ENCODE measurements at places on chromosomes 3 and 15.

DNA sequence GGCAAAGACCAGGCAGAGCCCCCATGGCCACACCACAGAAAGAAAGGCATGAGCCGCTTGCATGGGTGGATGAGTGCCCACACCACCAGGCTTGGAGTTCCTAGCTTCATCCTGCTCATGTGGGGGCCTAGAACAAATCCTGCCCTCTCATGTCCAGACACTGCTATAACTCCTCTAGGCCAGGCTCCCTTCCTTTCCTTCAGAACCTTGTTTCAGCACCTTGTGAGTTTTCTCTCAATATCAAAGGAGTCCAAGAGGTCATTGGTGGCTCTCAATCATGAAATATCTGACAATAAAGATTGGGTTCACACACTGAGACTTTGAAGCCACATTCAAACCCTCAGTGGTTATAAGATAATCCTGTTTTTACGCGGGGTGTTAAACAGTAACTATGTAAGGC is 12.7 kb downstream of the SLC6A20 start:
- no peak for DNase-seq

DNA sequence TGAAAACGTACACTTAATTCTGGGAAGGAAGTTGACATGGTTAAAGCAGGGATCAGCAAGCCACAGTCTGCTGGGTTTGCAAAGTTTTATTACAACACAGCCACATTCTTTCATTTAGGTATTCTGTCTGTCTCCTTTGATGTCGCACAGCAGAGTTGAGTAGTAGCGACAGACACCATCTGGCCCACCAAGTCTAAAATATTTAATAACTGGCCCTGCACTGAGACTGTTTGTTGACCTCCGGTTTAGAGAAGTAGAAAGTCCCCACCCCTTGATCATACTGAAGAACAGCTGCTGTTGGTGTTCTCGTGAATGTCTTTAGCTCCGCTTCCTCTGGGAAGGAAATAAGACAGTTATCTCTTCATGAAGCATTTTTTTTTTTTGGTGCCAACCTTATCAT is 66.2 kb downstream of the MCTP2 start:
- no peak for DNase-seq

- DNase-seq, result no peak
These were observed 242.3 kb downstream of the FHIT start for GRCh38 chr3:61008998-61009380.

DNA sequence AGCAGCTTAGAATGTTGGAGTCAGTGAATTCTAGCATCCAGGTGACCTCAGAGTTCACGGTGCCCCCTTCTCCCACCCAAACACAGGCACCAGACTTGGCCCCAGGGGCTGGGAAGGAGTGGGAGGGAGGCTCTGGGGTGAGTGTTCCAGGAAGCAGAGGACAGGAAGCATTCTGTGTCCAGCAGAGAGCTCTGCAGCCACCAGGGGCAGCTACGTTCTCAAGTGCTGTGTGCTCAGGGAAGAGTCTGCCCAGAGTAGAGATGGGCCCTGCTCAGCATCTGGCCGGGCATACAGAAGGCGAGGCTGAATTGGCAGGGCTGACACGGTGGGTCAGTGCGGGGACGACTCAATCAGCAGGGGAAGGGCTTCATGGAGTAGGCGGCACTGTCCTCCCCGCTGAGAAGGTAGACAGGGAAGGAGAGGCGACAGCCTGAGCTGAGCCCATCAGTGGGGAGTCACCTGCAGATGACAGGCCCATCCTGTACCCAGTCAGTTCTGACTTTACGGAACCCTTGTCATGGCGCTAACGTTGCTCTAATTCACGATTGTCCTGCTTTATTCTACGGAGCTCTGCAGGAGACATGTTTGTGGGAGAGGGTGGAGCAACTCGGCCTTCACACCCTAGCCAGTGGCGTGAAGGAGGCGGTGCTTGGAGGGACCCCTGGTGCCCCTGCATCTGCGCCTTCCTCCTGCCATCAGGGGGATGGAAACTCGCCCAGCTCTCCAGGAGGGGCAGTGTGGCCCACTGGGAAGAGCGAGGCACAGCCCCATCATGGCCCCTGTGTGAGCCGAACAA is 82.2 kb downstream of the C3orf70 start:
- DNase-seq, result no peak

- DNase-seq, result no peak
These were observed 166.0 kb upstream of the LPP start for GRCh38 chr3:187987924-187988323.

- no peak for DNase-seq
These were observed 105.3 kb downstream of the CD47 start for GRCh38 chr3:107985496-107985895.

DNA sequence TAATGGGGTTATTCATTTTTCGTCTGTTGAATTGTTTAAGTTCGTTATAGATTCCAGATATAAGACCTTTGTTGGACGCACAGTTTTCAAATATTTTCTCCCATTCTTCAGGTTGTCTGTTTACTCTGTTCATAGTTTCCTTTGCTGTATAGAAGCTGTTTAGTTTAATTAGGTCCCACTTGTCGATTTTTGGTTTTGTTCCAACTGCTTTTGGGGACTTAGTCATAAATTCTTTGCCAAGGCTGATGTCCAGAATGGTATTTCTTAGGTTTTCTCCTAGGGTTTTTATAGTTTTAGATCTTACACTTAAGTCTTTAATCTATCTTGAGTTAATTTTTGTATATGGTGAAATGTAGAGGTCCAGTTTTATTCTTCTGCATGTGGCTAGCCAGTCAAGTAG is 58.9 kb upstream of the ZNF280D start:
- DNase-seq, result no peak

- DNase-seq, result no peak
These were observed 177.3 kb upstream of the DPH6 start for GRCh38 chr15:35723120-35723847.

DNA sequence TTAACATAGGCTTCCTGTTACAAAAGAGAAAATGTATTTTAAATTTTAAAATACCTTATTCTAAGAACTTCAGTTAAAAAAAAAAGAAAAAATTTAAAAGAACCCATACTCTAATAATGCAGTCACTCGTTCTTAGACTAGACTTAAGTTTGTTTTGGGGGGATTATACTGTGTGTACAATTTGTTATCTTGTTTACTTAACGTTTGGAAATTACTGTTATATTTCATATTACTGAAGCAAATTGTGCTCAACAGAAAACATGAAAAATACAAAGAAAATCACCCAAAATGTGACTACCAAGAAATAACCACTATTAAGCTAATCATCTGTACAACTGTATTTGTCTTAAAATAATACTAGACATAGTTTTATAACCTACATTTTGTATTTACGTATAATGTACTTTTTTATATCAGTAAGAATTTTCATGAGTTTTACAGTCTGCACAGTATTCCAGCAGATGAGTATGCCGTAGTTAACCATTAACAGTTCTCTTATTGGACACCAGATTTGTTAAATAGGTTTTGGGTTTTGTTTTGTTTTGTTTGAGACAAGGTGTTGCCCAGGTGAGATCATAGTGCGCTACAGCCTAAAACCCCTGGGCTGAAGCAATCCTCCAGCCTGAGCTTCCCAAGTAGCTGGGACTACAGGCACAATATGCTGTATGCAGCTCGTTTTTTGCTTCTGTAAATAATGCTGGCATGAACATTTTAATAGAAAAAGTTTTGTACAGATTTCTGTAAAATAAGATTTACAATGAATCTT is 88.8 kb upstream of the CHD2 start:
- DNase-seq, result no peak

GRCh38 chr15:81523867-81524266 is 149.9 kb upstream of the TMC3 start:
- DNase-seq, result no peak

Data from NCI-H2081 treated with DMSO at 0.1 percent for 48 hours (cell line).